Naive thymus-derived CD4-positive, alpha-beta T cell (primary cell): ENCODE measurements at places on chromosomes 2 and 18. TPM values are rescaled to one million over a fixed set of nuclear protein-coding genes. Genes with fewer than 3 reads are reported as not detected.

The GALR1 gene
- not detected for polyA plus RNA-seq

The PLEK gene
- 0.79 TPM for polyA plus RNA-seq

The SPP2 gene
- polyA plus RNA-seq = not detected

The MAP3K19 gene
- polyA plus RNA-seq = not detected

DNA sequence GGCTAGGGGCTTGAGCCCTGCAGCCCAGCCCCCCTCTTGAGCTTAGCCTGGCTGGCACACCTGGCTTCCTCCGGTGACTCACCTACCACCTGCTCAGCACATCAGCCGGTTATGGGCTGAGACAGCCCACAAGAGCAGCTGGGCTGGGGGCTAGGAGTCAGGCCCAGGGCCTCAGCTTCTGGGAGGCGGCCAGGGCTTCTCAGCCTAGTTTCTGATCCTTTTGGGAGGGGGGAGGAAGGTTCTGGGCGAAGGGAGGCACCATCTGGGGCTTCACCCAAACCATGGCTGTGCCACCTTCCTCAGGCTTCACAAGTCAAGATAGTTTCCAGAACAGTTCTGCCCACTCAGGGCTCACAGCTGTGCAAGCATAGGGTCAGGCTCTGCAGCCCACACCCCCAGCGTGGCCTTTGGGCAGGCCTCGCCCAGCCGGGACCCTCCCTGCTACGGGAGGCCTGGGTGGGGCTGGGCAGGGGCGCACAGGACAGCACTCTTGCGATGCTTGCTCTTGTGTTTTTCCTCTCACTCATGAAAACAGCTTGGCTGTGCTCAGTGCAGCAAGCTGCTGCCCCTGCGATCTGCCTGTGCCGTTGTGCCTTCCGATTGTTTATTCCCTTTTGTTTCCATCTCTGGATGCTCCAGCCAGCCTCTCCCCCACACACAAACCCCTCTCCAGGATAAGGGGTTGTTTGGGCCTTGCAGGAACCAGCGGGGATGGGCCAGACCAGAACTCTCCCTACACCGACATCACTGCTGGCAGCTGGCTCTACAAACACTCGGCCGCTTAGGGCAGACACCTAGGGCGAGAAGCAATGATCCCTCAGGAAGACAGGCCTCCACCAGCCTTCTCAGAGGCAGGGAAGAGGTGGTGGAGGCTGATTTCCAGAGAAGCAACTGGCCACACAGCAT is 26.1 kb upstream of the SEMA4C start:
- no peak overlapping the region for H3K27ac ChIP-seq
- no peaks in the 10 kb centered on the region for H3K36me3 ChIP-seq
- H3K27me3 ChIP-seq = no peaks in the 10 kb centered on the region
- no peak overlapping the region for H3K4me3 ChIP-seq

GRCh38 chr2:51268191-51268590 is 236.3 kb upstream of the NRXN1 start:
- H3K27ac ChIP-seq = no peak overlapping the region
- no peaks in the 10 kb centered on the region for H3K36me3 ChIP-seq
- H3K4me1 ChIP-seq = no peaks in the 10 kb centered on the region

- H3K4me1 ChIP-seq = no peaks in the 10 kb centered on the region
- H3K27me3 ChIP-seq = no peaks in the 10 kb centered on the region
- no peak overlapping the region for H3K27ac ChIP-seq
- H3K36me3 ChIP-seq = no peaks in the 10 kb centered on the region
- DNase-seq = no peak
Measured at GRCh38 chr2:102283996-102284395, 27.4 kb upstream of the IL1RL1 start.

DNA sequence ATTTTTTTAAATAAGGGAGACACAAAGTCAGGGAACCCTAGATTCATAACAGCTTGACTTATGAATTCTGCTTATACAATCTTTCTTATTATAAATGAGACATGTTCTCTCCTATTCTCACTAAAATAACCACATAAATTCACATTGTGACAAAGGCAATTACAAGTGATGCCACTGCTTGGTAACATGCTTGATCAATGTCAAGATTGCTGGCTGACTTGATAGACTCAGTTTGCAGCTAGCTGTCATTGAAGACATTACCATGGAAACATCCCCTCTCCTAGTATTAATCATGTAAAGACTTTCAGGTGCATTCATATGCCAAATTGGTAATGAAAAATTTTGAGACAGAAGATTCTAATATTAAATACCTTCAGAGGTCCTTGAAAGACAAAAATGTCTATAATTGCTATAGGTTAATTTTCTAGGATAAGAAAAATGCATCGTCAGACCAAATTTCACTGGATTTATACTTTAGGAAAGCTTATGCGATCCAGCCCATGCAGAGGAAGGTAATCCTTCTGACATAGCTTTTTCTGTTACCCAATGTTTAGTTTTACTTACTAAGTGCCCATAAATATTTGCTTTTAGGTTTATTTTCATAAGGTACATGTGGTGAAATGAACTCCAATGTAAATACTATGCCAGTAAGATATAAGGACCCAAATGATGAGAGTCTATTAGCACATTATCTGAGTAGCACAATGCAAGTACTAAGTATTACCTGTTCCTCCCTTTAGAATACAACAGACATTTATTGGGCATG is 32.6 kb upstream of the ENOSF1 start:
- no peak overlapping the region for H3K4me3 ChIP-seq
- no peak overlapping the region for H3K27ac ChIP-seq
- no peak for DNase-seq
- H3K27me3 ChIP-seq = no peaks in the 10 kb centered on the region

DNA sequence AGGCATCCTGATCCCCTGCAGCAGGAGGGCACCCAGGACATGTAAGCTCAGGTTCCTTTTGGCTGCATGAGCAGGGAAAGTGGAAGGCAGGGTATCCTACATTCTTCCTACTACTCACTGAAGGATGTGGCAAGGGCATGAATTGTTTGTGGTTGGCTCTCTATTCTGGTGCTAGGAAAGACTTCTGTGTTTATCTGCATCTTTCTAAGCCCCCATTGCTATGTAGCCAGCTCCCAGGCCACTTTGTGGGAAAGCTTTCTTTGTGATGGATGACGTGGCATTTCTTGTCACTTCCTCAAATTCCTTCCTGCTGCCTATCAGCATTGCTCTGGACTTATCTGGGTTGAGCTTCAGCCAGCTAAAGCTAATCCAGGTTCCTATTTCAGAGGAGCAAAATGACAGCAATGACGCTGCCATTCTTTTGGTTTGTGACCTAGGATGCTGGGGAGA is 46.2 kb downstream of the MEIS1 start:
- DNase-seq = no peak
- H3K27ac ChIP-seq = no peak overlapping the region
- H3K4me3 ChIP-seq = no peak overlapping the region
- no peaks in the 10 kb centered on the region for H3K36me3 ChIP-seq
- no peaks in the 10 kb centered on the region for H3K27me3 ChIP-seq

DNA sequence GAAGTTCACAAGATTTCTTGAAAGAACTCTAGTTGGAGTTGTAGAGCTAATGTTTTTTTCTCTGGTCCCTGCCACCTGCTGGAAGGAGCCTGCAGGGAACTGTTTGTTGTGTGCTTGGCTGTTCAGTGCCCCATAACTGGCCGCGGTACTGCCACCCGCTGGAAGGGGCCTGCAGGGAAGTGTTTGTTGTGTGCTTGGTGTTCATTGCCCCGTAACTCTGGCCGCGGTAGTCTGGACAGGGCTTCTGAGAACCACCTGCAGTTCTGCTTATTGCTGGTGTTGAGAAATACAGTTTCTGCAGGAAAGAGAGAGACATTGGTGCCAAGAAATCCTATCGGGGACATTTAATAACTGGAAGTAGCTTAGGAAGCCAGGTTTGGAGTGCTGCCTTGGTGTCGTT is 58.1 kb downstream of the AGAP1 start:
- no peak overlapping the region for H3K27ac ChIP-seq
- H3K4me3 ChIP-seq = no peak overlapping the region
- H3K27me3 ChIP-seq = no peaks in the 10 kb centered on the region
- no peaks in the 10 kb centered on the region for H3K4me1 ChIP-seq
- no peak for DNase-seq
- no peaks in the 10 kb centered on the region for H3K36me3 ChIP-seq

- no peak overlapping the region for H3K4me3 ChIP-seq
- H3K27me3 ChIP-seq = peaks cover 47% of the 10 kb centered on the region
- H3K4me1 ChIP-seq = peaks cover 9% of the 10 kb centered on the region
- no peak overlapping the region for H3K27ac ChIP-seq
- no peaks in the 10 kb centered on the region for H3K36me3 ChIP-seq
Measured at GRCh38 chr2:118847762-118848172, 319 bp upstream of the EN1 start.

GRCh38 chr2:29114946-29115609 is at the start of gene CLIP4:
Gene CLIP4 (plus strand): TSS chr2:29115415. CDS start chr2:29121389, 5,974 bp downstream.
- H3K27ac ChIP-seq = peak within 1 kb of the TSS; percentile 73
- H3K36me3 ChIP-seq = no peaks in the 10 kb centered on the region
- peak; percentile 78 for DNase-seq
- no peaks in the 10 kb centered on the region for H3K27me3 ChIP-seq
- H3K4me1 ChIP-seq = peaks cover 12% of the 10 kb centered on the region
- H3K4me3 ChIP-seq = peak within 1 kb of the TSS; percentile 75

DNA sequence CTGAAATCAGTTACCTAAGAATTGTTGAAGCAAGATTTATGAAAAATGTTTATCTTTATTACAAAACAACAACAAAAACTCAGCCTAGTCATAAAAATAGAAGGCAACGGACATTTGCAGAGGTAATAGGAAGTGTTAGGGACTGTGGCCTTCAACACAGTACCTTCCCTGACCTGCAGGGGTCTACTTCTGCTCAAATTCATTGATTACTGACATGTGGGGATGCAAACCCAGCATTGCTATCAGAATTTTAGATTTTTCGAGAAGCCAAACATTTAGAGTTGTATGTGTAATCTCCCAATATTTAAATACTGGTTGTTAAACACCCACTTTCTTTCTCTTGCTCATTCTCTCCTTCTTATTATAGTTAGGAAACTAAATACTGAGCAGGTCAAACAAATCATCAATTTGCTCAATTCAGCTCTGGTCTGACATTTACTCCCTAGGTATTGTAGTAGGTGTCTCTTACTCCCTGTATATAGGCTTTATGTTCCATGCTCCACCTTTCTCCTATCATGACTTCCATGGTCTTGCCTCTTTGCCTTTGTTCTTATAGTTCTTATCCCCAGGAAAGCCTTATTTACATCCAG is 198.5 kb downstream of the UBE2E3 start:
- no peak overlapping the region for H3K27ac ChIP-seq
- H3K4me3 ChIP-seq = no peak overlapping the region
- H3K36me3 ChIP-seq = no peaks in the 10 kb centered on the region
- no peaks in the 10 kb centered on the region for H3K27me3 ChIP-seq
- H3K4me1 ChIP-seq = peaks cover 16% of the 10 kb centered on the region

GRCh38 chr2:231646476-231646875 is 53.8 kb downstream of the TEX44 start:
- no peak overlapping the region for H3K27ac ChIP-seq
- H3K4me3 ChIP-seq = no peak overlapping the region
- DNase-seq = no peak

DNA sequence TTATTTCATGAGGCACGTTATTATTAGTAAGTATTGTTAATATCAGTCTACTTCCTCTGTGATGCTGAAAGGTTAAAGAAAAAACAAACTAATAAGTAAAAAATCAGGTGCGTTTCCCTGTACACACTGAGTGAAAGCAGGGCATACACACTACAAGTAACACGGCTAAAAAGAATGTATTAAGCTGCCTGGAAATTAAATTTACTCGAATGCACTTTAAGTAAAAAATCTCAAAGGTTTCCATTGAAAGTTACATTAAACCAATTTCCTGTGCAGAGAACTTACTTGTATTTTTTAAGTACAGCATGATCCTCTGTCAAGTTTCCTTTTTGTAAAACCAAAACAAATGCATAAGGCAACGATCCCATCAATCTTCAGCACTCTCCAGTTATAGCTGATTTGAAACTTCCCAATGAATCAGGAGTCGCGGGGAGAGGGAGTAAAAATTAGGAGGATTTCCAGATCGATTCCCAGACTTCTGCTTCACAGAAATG is 633 bp downstream of the BCL2 start:
- no peaks in the 10 kb centered on the region for H3K27me3 ChIP-seq
- H3K4me1 ChIP-seq = peaks cover 26% of the 10 kb centered on the region
- peaks cover 6% of the 10 kb centered on the region for H3K36me3 ChIP-seq
- H3K4me3 ChIP-seq = peak overlapping the region; percentile 94

- no peaks in the 10 kb centered on the region for H3K36me3 ChIP-seq
- H3K27me3 ChIP-seq = no peaks in the 10 kb centered on the region
- no peak for DNase-seq
- no peak overlapping the region for H3K4me3 ChIP-seq
- no peak overlapping the region for H3K27ac ChIP-seq
Measured at GRCh38 chr2:1421731-1422130, 8.5 kb downstream of the TPO start.

GRCh38 chr18:673769-674168 is 16.3 kb downstream of the TYMS start:
- no peaks in the 10 kb centered on the region for H3K36me3 ChIP-seq
- no peak overlapping the region for H3K27ac ChIP-seq
- H3K4me3 ChIP-seq = no peak overlapping the region
- no peak for DNase-seq
- no peaks in the 10 kb centered on the region for H3K27me3 ChIP-seq

GRCh38 chr2:162424816-162425215 is 80.9 kb downstream of the GCA start:
- H3K4me1 ChIP-seq = no peaks in the 10 kb centered on the region
- peaks cover 4% of the 10 kb centered on the region for H3K27me3 ChIP-seq
- H3K27ac ChIP-seq = no peak overlapping the region
- no peaks in the 10 kb centered on the region for H3K36me3 ChIP-seq

DNA sequence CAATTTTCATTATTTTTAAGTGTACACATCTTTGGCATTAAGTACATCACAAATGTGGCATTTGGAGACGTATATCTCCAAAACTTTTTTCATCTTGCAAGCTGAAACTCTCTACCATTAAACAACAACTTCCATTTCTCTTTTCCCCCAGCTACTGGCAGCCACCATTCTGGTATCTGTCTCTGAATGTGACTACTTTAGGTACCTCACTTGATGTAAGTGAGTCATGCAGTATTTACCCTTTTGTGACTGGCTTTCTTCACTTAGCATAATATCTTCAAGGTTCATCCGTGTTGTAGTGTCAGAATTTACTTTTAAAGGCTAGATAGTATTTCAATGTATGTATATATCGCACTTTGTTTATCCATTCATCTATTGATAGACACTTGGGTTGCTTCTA is 17.0 kb downstream of the BABAM2 start:
- no peaks in the 10 kb centered on the region for H3K4me1 ChIP-seq
- no peak for DNase-seq
- H3K27ac ChIP-seq = no peak overlapping the region
